ENCODE measurements at places on chromosomes 2 and 18. TPM values are rescaled to one million over a fixed set of nuclear protein-coding genes. Genes with fewer than 3 reads are reported as not detected.

DNA sequence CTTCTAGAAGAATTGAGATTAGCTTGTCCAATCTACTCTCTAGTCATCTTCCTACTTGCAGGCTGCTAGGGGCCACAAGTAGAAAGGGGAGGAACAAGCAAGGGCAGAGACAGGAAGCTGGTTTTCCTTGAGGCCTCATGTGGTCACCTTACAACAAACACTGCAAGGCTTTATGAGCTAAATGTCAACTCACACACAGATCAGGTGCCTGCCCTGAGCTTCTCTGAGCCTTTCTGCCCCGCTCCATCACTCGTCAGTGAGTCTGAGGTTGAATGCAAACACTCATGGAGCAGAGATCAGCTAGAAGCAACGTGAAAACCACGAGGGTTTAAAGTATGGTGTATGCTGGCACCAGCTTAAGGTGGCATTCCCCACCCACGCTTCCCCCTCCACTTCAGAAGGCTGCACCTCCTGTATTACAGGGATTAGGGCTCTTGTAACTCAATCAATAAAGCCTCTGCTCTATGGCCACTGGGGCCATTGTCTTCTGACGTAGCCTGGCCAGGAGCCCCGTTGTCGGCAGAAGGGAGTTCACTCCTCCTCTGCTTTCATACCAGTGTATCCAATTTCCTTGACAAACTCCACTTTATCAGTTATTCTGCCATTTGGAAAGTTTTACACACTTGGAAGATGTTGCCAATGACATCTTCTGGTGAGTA is 5.4 kb upstream of the CRYGC start:
- no peak for DNase-seq

DNA sequence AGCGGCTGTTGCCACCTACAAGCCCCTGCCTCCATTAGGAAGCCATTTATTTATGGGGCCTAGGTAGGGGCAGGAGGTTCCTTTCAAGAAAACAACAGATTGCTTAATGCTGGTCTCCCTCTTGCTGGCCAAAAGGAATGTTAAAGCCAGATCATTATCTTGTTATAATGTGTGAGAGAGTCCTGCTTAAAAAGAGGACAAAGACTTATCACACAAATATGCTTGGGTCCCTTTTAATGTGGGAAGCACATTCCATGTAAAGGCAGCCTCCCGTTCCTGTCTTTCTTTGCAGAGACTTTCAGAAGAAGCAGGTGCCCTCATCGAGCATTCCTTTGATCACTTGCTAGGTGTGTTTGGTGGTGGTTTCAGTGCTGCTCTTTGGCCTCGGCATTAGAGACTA is 76.4 kb downstream of the AGAP1 start:
- DNase-seq = peak; percentile 65

- DNase-seq = no peak
These were observed 211.4 kb upstream of the LRRTM1 start for GRCh38 chr2:80515964-80516363.

GRCh38 chr2:39174022-39174421 is 53.2 kb upstream of the SOS1 start:
- DNase-seq = no peak

CAB39 gene
- total RNA-seq = 47.8 TPM

GRCh38 chr2:96391153-96391827 is 55.7 kb downstream of the NCAPH start:
- no peak for DNase-seq

- no peak for DNase-seq
These were observed 13.2 kb upstream of the SS18 start for GRCh38 chr18:26103579-26103978.

GRCh38 chr2:207819021-207819797 is 49.5 kb upstream of the FZD5 start:
- DNase-seq = no peak

DNA sequence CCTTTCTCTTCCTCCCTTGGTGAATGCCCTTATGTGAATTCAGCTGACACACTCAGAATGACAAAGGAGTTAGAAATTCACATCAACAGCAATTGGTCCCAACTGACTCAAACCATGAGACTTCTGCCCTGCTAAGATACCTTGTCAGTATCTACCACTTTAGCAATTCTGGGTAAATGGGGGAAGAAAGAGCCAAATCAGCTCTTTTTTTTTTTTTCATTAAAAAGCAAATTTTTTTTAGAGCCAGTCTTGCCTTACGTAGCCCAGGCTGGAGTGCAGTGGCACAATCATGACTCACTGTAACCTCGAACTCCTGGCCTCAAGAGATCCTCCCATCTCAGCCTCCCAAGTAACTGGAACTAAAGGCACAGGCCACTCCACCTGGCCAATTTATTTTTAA is 1.7 kb upstream of the PPP4R1 start:
- DNase-seq = peak; percentile 52

- DNase-seq = no peak
These were observed 22.6 kb upstream of the CCDC141 start for GRCh38 chr2:179072527-179072926.

RHBDD1 gene
- 34.3 TPM for total RNA-seq

LPIN1 gene
- 20.1 TPM for total RNA-seq

GRCh38 chr2:144596073-144596871 is 76.4 kb upstream of the ZEB2 start:
- peak; percentile 42 for DNase-seq

GRCh38 chr2:233811732-233812131 is 33.6 kb downstream of the MROH2A start:
- DNase-seq = no peak

GRCh38 chr18:26722565-26722931 is 143.0 kb downstream of the AQP4 start:
- DNase-seq = no peak

- no peak for DNase-seq
These were observed 30.9 kb upstream of the OSBPL6 start for GRCh38 chr2:178163395-178163794.

DNA sequence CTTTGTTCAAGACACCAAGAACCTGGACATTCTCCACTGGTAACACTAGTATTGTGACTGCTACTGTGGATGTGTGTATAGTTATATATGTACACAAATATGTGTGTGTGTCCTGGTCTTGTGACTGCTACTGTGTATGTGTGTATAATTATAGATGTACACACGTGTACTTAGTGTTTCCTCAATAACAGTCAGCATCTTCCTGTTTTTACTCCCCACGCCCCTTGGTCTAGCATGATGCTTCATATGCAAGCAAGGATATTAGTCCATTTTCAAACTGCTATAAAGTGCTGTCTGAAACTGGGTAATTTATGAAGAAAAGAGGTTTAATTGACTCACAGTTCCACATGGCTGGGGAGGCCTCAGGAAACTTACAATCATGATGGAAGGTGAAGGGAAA is 802.7 kb downstream of the RNF144A start:
- no peak for DNase-seq

DNA sequence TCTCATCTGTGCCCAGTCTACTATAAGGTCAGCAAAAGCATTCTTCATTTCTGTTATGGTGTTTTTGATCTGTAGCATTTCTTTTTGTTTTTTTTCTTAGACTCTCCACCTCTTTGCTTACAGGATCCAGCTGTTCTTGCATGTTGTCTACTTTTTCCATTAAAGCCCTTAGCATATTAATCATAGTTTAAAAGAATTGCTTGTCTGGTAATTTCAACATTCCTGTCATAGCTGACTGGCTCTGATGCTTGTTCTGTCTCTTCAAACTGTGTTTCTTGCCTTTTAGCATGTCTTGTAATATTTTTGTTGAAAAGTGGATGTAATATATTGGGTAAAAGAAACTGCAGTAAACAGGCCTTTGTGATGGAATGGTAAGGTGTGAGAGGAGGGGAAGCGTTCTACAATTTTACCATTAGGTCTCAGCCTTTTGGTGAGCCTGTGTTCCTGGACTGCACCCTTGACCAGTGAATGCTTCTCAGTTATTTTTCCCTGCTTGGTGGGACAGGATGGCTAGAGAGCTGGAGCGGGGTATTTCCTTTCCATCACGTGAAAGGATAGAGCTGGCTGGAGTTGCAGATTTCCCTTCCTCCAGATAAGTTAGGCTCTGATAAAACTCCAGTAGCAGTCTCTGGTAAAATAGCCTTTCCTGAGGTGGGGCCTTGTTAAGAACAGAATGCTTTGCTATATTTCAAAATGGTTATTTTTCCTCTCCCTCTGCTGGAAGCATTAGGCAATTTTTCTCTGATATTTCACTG is 65.4 kb downstream of the PLA2R1 start:
- DNase-seq = peak; percentile 15

STARD6 gene
- total RNA-seq = 0.24 TPM

CGREF1 gene
- 0.15 TPM for total RNA-seq

- DNase-seq = no peak
These were observed 794 bp downstream of the NOTO start for GRCh38 chr2:73203055-73203681.

GRCh38 chr2:159004849-159005248 is 36.4 kb downstream of the TANC1 start:
- DNase-seq = no peak

GRCh38 chr2:140526575-140526974 is 1604.2 kb downstream of the LRP1B start:
- DNase-seq = no peak

- no peak for DNase-seq
These were observed 31.1 kb downstream of the SPAG16 start for GRCh38 chr2:213315168-213315876.

- DNase-seq = no peak
These were observed 8.3 kb upstream of the BOLL start for GRCh38 chr2:197793456-197793855.

All from HFFc6 (cell line).